Sciatic nerve (tissue), 2 donors: ENCODE measurements at places on chromosomes 4 and X. TPM values are rescaled to one million over a fixed set of nuclear protein-coding genes. Genes with fewer than 3 reads are reported as not detected.

- no peak for DNase-seq
Observed at GRCh38 chrX:17266136-17266535, 108.9 kb upstream of the NHS start.

GRCh38 chr4:108611365-108611764, 9.0 kb upstream of the RPL34 start:
- no peak for DNase-seq

- no peak for DNase-seq
Observed at GRCh38 chr4:8393593-8394038, 46.9 kb downstream of the ACOX3 start.

GRCh38 chrX:13364230-13364857, 44.5 kb upstream of the ATXN3L start:
- DNase-seq: no peak

GRCh38 chr4:155548173-155548572, 118.5 kb upstream of the GUCY1A1 start:
- no peak for DNase-seq

- no peak for DNase-seq
Observed at GRCh38 chr4:170325599-170325998, 235.8 kb upstream of the AADAT start.

DNA sequence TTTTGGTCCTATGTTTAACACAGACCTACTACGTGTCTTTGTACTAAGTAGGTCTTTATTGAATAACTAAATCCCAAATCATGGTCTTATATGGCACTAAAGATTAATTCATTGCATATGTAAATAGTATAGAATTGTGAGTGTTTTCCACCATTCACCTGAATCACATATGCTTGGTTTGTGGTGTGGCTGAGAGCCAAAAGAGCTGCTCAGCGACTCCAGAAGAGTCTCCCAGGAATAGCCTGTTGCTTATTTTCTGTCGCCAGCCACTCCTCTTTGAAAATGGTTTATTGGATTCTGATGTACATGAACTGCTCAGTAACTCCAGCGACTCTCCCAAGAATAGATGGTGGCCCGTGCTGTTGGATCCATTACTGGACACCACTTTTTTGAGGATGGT, 184.5 kb downstream of the CLCN4 start:
- no peak for DNase-seq

DNA sequence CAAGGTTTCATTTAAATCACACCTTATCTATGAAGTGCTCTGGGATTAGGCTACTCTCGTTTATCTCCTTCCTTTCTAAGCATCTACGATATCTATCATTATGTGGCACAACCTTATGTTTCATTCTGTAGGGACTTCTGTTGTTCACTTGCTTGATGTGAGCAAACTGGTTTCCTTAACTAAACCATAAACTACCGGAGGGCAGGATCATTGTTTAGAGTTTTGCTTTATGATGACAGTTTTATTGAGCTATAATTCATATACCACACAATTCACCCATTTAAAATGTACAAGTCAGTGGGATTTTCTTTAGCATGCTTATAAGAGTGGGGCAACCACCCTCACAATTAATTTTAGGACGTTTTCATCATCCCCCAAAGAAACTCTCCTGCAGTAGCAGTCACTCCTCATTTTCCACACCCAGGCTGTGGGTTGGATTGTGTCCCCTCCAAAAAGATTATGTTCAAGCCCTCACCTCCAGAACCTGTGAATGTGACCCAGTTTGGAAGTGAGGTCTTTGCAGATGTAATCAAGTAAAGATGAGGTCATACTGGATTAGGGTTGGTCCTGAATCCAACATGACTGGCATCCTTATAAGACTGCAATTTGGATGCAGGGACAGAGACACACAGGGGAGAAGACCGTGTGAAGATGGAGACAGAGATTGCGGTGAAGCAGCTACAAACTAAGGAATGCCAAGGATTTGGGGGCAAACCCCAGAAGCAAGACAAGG, 42.1 kb upstream of the SH3RF1 start:
- no peak for DNase-seq

DNA sequence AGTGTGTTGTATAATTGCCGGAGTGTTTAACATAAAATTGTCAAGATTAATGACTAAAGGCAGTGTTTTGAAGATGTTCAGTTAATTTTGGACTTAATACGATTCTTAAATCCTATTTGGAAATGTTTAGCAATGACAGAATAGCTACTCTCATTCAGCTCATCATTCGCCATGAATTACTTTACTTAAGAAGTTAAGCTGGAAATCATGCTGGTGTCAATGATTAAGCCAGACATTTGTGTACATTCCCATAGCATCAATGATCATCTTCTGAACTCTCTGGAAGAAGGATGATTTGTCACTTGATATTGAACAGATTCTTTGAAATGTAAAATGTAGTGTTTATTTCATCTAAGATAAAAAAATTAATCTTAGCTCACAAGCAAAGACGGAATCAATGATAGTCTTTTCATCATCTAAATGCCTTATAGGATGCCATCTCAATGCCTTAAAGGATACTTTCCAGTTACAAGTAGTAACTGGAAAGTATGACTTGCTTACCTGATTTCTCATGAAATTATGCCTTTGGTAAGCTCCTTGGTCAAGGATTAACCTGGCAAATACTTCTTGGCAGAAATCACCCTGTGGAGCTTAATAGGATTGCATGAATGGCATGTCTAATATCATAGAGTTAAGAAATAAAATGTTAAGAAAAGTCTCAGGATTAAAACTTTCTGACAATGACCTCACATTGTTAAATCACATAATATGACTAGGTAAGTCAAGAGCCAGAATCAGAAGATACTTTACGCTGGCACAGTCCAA, 515.5 kb upstream of the AGA start:
- DNase-seq: no peak

Gene CTAG1B
- total RNA-seq: not detected

Gene TRPC5OS
- total RNA-seq: not detected

Gene ZFP42
- not detected for total RNA-seq

Gene TCEAL1
- total RNA-seq: 25.4 TPM

Gene NEUROG2
- not detected for total RNA-seq

Gene SSX4B
- not detected for total RNA-seq
